ENCODE measurements at places on chromosomes 3 and 15.

DNA sequence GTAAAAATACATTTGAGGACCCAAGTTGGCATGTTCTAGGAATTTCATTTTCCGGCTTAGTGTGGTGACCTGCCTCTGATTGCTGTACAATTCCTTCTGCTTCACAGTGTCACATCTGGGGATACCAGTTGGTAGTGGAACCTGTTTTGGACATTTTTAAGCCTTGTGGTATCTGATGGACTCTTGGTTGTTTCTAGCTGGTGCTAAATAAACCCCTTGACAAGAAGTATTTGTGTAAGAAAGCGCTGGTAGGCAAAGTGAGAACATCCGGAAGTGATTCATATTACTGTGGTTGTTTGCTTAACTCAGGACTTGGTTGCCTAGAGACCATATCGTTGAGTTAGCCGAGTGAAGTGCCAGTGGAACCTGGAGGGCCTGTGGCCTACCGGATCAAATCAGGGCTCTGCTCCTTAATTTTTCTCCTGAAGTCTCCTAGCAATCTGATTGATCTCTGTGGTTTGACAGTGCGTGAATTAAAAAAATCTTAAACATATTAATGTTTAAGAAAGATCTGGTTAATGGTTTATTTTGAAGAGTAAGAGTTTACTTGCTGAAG is 12.8 kb downstream of the IQGAP1 start:
- peak; percentile 77 for DNase-seq

DNA sequence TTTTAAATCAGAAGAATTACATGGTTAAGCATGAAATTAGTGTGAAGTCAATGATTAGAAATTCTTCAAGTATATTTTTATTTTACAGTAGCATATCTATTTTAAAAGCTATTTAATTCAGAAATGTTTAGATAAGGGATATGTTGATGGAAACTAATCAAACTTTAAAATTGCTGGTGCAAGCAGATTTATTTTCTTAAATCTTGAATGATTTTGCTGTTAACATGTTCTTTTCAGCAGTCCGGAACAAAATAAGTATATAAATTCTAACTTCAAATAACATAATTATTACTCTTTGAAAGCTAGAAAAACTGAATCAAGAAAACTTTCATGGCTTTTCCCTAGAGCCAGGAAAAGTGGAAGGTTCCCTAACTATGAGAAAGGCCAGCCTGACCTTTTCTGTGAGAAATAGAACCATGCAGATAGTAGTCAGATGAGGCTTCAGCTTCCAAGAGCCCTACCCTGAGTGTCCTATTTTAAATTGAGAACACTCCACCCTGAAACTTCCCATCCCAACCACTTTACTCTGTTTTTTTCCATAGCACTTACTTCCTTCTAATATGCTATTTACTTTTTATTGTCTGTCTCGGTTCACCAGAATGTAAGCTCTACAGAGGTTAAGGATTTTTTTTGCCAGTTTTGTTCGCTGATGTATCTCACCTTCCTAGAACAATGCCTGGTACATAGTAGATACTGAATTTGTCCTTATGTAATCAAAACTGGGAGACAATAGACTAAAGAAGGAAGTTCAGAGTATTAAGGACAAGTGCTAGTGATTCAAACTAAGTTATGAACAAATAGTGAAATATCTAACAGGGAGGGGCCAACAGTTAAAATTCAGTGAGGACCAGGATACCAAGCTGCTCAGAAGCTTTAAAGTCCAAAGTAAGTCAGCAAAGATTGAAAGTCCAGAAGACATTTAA is 66.8 kb downstream of the CD200R1L start:
- DNase-seq, result no peak

- no peak for DNase-seq
Measured at GRCh38 chr3:1087066-1087560, 5.7 kb upstream of the CNTN6 start.

DNA sequence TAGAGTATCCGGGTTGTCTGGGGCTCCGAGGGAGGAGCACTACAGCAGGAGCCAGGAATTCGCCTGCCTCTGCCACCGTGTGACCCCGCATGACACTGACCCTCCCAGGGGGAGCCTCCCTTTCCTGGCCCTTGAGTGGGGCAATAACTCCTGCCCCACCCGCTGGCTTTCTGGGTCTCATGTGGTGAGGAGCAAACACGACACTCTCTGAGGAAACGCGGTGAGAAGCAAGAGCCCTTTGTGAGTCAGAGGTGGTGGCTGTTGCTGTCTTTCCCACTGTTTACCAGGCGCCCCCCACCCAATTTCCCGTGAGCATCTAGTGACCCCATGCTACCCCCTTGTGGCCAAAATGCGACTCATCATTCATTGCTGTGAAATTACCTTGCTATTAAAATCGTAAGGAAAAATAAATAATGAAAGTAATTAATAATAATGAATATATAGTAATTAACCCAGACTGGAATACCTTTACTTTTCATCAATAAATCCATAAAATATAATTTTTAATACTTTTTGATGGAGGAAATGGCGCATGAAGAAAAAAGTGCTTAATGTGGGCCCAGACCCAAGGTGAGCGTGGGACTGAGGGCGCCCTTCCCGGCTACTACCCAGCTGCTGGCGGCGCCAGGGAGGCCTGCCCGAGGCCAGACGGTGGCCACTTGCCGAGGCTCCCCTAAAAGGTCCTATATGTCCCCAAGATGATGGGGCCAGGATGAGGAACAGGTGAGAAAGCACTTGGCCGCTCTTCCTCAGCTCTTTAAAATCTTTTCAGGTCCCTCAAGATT is 29.3 kb downstream of the CCNL1 start:
- peak; percentile 19 for DNase-seq

DNA sequence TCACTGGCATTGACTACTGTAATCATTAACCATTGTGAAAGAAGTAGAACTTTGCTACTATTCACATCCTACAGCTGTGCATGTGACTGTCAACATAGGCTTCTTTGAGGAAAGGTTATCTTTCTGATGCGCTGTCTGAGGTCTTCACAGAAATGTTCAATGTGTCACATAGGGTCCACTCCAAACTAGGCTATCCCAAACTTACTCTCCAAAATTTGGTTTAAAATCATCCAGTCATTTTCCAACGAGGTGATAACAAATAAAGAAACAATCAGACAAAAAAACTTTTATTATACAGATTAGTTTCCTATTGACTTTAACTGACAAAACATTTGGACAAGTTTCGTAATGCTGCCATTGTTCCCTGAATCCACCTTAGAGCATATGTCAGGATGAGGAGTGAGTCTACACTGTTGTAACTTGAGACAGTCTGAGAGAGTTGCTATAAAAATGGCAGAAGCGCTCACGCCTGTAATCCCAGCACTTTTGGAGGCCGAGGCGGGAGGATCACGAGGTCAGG is 511.6 kb downstream of the PLOD2 start:
- DNase-seq, result no peak

GRCh38 chr15:58669108-58669507 is 80.4 kb downstream of the ADAM10 start:
- DNase-seq, result no peak

DNA sequence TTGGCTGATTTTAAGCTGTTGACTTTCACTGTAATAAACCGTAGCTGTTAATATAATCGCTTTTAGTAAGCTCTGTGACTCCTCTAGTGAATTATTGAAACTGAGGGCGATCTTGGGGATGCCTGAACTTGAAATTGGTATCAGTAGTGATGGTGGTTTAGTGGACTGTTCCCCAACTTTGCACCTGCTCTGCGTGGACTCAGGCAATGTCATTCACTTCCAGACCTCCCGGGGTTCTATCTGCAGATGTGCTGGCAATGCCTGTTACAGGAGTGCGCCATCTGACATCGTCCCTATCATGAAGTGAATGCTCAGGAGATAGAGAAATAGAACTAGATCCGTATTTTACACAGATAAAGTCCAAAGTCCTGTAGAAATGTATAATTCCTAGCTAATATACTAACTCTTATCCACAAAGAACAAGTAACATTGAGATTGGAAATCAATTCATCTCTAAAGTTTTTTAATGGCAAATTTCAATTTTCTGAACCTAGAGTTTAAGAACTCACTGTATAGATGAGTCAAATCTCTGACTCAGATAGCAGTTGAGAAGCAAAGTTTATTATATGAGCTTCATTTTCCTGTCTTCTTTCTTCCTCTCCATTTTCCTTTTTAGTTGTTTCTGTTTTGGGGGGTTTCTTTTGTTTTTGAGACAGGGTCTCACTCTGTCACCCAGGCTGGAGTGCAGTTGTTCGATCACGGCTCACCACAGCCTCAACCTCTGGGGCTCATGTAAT is 51.8 kb downstream of the HEG1 start:
- no peak for DNase-seq

DNA sequence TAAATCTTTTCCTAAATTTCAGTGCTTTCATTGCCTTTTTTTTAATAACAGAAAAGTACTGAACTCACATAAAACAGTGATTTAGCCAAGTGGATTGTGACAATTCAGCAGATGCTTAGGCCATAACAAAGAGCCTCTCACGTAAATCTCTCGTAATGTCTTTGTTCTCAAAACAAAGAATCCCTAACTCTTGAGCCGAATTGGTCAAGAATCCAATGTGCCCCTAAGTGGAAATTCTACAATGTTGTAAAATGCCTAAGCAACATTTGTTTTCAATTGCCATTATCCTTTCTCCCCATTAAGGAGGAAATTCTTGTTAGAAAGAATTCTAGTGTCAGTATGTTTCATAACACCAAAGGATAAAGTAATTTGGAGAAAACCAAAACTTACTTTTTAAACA is 235.7 kb upstream of the THBS1 start:
- no peak for DNase-seq

DNA sequence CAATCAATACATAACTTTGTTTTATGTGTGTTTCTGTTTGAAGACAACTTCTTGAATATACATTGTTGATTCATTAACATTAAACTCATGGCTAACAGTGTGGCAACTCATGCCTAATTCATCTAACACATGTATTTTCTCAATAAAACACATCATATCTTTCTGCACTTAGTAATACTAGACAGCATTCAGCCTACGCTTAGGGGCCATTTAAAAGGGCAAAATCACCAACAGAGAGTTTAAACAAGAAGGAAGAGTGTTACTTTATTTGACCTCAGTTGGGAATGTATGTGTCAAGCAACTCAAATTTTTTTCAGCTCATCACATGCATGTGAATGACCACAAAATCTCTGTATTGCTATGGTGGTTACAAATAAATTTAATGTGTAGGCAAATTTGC is 128.8 kb upstream of the AADACL2 start:
- no peak for DNase-seq

- DNase-seq, result no peak
Measured at GRCh38 chr3:189360291-189360690, 188.5 kb downstream of the TPRG1 start.

- no peak for DNase-seq
Measured at GRCh38 chr3:187568171-187568570, 102.0 kb downstream of the SST start.

All from germinal center (tissue), 1 donor.